Amniotic epithelial cell (primary cell): ENCODE measurements at places on chromosomes 4 and X.
A peak's percentile ranks its signal among the peaks of the same experiment; 100 is the strongest.

GRCh38 chr4:120874792-120875774, 47.4 kb downstream of the PRDM5 start:
- no peak for DNase-seq

DNA sequence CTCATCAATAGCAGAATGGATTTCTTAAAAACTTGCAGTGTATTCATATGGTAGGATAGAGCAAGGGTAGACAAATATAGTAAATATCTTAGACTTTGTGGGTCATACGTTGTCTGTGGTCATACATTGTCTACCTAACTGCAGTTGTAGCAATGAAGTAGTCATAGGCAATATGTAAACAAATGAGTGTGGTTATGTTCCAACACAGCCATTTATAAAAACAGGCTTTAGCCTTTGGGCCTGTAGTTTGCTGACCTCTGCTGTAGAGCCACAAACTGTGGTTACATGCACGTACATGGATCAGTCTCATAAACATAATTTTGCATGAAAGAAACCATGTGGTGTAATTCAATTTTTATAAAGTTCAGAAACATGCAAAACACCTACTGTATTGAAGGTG, 98.9 kb downstream of the LARP1B start:
- peak; percentile 89 for DNase-seq

- DNase-seq = peak; percentile 79
Observed at GRCh38 chrX:2767631-2768455, 16.0 kb downstream of the XG start.

DNA sequence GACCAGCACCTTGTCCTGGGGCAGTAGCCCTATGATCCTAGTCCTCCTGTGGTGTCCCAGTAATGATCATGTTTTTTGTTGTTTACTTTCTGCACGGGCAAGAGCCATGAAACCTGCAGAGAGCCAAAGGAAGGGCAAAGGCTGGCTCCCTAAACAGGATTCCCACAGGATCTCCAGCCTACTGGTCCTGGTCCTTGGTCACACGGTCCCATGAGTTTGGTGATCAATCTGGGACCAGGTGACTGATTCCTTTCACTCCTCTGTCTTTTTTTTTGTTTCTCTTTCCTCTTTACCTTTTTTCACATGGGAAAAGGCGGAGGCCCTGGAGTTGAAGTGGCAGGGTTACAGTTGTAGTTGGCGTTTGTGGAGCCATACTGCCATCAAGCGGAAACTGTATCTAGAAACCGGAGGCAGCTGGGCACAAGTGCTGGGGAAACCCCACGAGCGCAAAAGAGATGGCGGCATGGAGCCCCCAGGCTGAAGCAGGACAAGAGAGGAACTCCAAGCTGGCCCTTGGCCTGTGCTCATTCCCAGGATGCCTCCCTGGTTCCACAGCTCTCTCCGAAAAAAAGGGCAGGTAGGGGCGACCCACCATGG, 34.6 kb downstream of the NBDY start:
- DNase-seq = no peak

GRCh38 chr4:175407926-175408325, 404.1 kb downstream of the GPM6A start:
- no peak for DNase-seq
